ENCODE measurements at places on chromosomes 6 and 20.
A peak's percentile ranks its signal among the peaks of the same experiment; 100 is the strongest.

GRCh38 chr6:13914351-13914750 lies 10.4 kb upstream of the RNF182 start:
- no peak for DNase-seq

DNA sequence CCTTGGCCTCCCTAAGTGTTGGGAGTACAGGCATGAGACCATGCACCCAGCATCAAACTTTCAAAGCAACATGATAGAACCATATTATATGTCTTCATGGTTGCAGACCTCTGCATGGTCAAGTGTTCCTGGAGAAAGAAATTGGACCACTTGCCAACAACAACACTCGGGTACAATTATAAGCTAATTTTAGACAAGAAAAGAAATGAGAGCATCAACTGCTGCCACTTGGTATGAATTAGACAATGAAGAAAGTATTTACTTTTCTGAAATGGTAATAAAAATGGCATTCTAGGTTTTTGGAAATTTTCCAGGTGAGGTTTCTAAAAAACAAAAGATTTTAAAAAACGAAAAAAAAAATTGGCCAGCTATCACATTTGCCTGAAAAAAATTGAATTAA lies 7.7 kb upstream of the PM20D2 start:
- DNase-seq = no peak

DNA sequence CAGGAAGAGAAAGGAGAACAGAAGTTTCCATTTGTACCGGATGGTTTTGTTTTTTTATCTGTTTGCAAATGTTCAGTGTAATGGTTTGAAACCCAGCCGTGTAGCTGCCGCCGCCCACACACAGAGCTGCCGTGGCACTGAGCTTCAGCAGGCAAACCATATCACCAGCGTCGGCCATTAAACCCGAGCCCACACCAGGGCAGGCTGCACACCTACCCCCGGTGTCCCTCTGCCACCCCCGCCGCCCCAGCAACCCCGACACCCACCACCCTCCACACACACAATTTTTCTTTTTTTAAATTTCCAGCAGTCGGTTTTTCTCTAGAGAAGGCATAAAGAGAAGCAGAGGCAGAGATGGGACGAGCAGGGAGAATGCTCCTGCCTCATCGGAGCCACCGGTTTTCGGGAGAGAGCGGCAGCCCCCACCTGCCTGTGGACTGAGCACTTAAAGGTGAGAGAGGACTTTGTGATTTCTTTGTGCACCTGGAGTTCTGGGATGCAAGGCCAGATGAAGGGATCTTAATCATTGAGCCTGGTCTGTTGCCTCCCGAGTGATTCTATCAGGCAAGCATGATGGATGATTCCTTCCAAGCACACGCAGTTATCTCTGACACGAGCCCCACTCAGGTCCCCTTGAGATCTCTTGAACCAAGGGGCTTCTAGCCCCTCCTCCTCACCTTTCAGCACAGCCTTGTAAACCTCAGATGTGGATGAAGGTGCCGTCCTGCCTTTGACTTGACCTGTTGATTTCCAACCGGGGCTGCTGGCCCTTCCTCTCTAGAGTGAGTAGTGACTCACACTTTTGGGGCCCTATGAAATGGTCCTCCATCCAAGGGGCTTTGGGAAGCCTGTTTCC lies 17.5 kb upstream of the ZNF831 start:
- peak; percentile 77 for DNase-seq

- DNase-seq = no peak
Observed at GRCh38 chr6:160198606-160199211, 59.9 kb downstream of the SLC22A2 start.

DNA sequence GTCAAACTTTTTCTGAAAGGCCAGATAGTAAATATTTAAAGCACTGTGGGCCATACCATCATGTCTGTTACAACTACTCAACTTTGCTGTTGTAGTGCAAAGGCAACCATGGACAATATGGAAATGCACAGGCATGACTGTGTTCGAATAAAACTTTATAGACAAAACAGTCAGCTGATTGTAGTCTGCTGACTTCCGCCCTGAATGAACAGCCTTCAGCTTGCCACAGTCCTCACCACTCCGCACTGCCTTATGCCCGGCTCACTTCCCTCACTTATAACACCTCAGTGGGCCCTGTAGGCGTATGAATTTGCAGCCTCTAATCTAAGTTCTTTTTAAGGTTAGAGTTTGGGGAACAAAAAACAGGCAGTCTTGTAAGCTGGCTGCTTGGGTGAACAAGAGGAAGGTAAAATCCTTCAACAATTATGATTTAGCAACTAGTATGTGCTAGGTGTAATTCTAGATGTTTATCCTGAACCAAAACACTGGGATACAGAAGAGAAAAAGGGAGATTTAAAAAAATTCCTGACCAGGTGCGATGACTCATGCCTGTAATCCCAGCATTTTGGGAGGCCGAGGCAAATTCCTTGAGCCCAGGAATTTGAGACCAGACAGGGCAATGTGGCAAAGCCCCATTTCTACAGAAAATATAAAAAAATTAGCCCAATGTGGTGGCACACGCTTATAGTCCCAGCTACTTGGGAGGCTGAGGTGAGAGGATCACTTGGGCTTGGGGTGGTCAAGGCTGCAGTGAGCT lies 6.8 kb upstream of the SLC2A10 start:
- no peak for DNase-seq

- no peak for DNase-seq
Observed at GRCh38 chr6:121748376-121748775, 312.9 kb downstream of the GJA1 start.

GRCh38 chr20:41407607-41408006 lies 41.0 kb upstream of the EMILIN3 start:
- no peak for DNase-seq

DNA sequence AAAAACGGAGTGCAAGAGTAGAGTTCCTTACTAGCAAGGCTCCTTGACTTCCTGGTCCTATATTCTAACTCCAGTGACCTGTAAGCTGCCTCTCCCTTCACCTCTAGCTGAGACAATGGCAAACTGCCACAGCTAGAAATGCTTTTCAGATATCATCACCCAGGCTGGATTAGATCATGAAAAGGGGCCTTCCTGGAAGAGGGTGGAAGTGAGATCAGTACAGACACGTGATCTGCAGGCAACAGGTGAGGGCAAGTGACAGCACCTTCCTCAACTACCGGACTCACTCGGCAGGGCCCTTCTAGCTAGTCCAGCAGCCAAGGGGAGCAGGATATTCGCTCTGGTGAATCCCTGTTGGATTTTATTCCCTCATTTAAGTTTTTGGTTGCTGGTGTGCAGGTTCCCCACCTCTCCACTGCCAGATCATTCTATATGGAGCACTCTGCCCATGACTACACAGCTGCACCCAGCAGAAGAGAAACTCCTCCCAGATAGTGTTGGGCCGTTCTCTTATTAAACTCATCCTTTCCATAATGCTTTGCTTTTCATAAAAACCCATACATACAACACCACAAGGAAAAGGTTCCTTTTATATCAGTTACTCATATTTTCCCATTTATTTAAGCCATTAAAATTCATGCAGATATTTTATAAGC lies 26.4 kb upstream of the FAM83C start:
- DNase-seq = no peak

DNA sequence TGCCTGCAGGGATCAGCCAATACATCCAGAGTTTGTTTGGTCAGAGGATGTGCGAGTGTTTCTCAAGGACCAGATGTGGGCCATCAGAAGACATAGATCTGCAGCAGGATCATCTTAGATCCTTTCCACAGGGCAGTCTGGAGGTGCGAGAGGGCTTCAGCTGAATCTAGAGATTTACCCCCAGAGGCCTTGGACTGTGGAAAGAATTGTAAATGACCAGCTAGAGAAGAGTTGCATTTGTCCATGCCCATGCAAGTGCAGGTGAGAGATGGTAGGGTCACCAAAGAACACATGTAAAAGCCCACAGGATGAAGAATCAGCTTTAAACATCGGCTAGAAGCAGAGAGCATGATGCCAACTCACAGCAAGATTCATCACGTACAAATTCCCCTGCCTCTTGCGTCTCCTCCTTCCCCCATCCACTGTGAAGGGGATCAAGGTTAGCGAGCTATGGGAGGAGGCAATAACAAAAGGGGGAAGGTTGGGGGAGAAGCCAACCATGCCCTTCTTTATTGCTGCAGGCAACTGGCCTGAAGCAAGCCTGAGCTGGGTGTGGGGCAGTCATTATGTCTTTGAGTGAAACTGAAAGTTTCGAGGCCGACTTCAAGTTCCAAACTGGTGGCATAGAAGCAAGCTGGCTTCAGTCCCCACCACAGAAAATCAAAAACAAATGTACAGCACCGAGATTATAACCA lies 83.5 kb downstream of the SCML4 start:
- peak; percentile 16 for DNase-seq

DNA sequence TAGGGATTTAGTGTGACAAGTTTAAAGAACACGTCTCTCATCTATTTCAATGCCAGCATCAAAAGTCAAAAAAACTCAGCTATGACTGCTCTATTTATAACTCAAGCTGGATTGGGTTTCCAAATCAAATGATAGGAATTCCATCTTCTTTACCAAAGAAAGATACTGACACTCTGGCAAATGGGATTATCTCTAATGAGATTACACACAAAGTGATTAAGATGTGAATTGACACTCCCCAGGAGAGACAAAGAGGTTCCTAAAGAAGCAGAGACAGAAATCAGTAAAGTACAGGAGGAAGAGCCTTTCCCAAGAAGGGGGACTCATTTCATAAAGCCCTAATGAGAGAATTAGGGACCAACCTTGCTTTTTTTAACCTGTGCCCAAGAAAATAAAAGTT lies 92.1 kb downstream of the ID4 start:
- no peak for DNase-seq
